ENCODE measurements at places on chromosomes 13 and 19.

DNA sequence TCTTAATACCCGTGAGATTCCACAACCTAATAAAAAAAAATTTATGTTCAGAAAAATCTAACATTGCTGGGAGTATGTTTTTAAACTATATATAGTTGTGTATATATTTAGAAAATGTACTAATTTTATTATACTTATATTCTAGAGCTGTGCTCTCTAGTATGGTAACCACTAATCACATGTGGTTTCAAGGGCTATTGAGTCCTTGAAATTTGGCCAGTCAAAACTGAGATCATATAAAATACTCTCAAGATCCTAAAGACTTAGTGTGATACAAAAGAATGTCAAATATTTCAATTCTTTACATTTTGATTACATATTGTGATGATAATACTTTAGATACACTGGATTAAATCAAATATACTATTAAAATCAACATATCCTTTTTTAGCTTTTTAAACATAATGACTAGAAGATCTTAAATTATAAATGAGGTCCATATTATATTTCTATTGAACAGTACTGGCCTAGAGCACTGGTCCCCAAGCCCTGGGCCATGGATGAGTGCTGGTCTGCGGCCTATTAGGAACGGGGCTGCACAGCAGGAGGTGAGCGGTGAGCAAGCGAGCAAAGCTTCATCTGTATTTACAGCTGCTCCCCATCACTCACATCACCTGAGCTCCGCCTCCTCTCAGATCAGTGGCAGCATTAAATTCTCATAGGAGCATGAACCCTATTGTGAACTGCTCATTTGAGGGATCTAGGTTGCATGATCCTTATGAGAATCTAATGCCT, 176.5 kb upstream of the NBEA start:
- DNase-seq, result no peak

DNA sequence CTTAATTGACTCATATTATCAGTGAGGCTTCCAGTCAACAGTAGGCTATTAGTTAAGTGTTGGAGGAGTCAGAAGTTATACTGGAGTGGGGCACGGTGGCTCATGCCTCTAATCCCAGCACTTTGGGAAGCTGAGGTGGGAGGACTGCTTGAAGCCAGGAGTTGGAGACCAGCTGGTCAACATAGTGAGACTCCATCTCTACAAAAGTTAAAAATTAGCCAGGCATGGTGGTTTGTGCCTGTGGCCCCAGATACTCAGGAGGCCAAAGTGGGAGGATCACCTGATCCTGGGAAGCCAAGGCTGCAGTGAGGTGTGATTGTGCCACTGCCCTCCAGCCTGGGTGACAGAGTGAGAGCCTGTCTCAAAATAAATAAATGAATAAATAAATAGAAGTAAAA, 53.2 kb downstream of the COMP start:
- no peak for DNase-seq

- peak; percentile 70 for DNase-seq
Observed at GRCh38 chr19:35030257-35031071, at the start of gene SCN1B. TSS of gene SCN1B (plus strand) at chr19:35030470. CDS start at chr19:35030821, 351 bp downstream.

- no peak for DNase-seq
Observed at GRCh38 chr13:43574605-43575004, 212.2 kb downstream of the ENOX1 start.

DNA sequence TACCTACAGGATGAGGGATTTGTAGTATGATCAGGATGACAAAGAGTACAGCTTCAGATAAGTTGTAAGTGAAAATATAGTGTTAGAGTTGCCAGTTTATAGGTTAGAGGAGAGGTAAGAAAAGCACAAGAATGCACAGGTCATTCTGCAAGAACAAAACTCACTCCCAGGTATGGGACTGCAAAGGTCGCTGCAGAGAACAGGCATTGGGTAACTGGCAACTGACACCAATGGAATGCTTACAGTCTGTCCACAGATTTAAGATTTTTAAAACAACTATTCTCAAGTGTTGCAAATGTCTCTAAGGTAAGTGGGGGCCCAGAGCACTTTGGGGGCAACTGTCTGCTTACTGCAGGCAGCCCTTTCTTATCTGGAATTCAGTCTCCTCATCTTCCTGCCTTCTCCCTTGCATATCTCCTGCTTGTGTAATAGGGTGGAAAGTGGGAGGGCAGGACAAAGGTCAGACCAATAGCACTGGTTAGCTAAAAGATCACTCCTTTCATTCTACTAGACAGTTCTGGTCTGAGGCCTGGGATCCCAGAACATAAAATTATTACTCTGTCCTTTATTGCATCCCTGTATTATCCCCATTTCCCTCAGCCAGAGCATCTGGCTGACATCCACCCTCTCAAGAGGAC, 42.3 kb upstream of the ZNF726 start:
- no peak for DNase-seq

DNA sequence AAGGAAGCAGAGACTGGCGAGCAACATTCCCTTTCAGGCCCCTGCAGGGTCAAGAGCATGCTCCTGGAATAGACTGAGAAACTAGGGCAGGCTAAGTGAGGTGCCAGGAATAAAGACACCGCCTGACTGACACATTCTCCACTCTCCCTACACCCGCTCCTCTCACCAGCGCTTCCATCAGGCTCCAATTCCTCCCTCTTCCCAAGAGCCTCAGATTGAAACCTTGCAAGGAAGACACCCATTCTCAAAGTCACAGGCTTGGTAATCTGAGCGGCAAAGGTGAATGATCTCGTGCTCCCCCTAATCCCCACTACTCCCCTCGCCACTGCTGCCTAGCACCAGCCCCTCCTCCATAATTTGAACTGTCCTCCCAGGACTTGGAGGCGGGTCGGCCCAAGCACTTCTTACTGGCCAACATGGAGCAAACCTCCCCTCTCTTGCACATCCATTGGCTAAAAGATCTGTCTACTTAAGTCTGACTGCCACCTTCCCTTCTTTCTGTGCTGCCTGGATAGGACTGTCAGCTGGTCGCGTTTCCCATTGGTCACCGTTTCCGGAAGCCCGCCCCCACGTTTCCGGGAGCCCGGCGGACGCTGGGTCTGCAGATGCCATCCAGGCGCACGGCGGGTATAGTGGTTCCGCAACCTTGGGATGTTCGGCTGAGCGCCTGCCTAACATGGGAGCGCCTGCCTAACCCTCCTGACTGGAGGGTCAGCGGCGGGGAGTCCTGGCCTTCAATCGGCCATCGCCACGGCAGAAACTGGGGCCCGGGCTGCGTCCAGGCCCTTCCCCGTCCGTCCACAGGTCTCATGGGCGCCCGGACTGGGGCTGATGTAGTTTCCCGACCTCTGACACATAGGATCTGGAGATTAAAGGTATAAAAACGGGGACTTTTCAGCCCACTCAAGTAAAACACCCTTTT, 33.6 kb downstream of the ZNF383 start:
- DNase-seq, result no peak

DNA sequence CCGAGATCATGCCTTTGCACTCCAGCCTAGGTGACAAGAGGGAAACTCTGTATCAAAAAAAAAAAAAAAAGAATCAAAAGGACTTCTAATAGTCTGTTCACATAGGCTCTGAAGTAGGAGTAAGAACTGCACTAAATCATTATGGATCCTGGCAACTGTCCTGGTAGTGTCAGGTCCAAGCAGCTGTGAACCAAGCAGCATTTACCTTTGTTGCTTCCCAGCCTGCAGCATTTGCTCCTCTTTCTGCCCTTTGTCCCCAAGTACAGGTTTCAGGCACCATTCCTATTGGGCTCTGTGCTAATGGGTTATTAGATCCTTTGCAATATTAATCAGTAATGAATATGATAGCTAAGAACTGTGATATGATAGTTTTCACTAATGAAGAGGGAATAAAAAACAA, 77.4 kb upstream of the NBEA start:
- no peak for DNase-seq

DNA sequence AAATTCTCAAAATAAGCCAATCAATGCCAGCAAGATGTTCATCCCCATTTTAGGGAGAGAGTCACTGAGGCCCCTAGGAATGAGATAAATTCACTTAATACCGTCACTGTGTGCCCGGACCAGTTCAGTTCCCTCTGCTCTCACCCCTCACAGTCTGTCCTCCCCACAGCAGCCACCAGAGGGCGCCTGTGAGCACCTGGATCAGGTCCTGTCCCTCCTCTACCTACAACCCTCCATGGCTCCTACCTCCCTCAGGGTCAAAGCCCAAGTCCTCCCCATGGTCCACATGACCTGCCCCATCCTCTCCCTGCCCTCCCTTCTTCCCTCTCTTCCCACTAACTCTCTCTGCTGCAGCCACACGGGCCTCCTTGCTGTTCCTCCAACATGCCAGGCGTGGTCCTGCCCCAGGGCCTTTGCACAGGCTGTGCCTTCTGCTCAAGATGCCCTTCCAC, 42.0 kb upstream of the NFIC start:
- DNase-seq, result peak; percentile 62

DNA sequence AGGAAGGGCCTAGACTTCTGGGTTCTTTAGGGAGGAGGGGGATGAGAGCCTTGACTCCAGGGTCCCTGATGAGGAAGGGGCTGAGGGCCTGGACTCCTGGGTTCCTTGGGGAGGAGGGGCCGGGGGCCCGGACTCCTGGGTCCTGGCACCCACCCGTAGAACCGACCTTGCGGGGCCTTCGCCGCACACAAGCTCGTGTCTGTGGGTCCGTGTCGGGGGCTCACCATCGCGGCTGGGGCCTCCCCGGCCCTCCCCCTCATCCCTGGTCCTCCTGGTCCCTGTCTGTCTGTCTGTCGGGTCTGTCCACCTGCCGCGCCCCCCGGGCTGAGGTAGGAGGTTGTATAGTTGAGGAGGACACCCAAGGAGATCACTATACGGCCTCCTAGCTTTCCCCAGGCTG, 662 bp upstream of the SPACA6 start:
- DNase-seq, result no peak

DNA sequence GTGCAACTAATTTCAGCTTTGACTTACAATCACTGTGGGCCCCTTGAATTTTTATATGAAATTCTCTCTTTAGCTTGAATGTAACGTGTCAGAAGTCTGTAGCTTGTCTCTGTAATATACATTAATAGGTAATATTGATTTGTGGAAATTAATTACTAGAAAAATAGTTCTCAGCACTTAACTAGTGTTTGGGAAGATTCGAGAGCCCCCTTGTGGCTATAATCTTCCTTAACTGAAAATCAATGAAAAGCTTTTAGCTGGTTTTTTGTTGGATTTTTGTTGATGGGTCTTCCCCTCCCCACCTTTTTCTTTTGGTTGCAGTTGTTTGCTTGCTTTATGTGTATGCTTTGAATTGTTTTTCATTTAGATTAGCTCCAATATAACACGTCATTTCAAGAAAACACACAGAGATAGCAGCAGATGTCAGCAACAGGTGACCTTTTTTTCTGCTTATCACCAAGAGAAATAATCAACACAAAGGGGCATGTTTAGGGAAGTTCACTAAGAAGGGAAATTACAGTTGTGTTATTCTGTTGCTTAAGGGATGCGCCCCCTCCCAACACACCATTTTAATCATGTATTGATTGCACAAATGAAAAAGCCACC, 176.8 kb downstream of the OXGR1 start:
- DNase-seq, result peak; percentile 9

GRCh38 chr13:113981194-113981605, 7.3 kb upstream of the C13orf46 start:
- no peak for DNase-seq

DNA sequence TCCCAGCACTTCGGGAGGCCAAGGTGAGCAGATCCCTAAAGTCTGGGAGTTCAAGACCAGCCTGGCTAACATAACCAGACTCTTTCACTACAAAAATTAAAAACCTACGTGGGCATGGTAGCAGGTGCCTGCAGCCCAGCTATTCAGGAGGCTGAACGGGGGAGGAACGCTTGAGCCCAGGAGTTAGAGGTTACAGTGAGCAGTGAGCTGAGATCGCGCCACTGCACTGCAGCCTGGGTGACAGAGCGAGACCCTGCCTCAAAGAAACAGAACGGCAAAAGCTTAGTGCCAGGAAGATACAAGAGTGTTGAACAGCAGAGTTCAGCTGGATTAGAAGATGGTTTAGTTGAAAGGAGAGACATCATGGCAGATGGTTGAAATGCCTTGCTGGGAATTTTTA, 24.1 kb upstream of the RNF113B start:
- no peak for DNase-seq

DNA sequence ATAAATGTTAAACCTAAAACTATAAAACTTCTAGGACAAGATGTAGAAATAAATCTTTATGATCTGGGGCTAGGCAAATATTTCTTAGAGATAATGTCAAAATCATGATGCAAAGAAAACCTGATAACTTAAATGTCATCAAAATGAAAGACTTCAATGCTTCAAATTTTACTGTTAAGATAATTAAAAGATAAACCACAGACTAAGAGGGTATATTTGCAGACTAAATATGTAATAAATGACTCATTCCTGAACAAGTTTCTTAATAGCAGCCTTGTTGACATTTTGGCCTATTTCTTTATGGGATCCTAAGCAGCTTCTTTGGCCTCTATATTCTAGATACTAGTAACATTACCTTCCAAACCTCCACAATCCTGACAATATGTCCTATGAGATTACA, 2878.3 kb upstream of the PCDH20 start:
- no peak for DNase-seq

- no peak for DNase-seq
Observed at GRCh38 chr19:9219489-9219888, at the start of gene OR7D4. TSS of gene OR7D4 (minus strand) at chr19:9219589. CDS start at chr19:9214837, 4,752 bp downstream.

- DNase-seq, result peak; percentile 69
Observed at GRCh38 chr19:45876411-45877197, 9.3 kb downstream of the IRF2BP1 start.

- no peak for DNase-seq
Observed at GRCh38 chr13:110137680-110138009, 169.3 kb downstream of the COL4A1 start.

DNA sequence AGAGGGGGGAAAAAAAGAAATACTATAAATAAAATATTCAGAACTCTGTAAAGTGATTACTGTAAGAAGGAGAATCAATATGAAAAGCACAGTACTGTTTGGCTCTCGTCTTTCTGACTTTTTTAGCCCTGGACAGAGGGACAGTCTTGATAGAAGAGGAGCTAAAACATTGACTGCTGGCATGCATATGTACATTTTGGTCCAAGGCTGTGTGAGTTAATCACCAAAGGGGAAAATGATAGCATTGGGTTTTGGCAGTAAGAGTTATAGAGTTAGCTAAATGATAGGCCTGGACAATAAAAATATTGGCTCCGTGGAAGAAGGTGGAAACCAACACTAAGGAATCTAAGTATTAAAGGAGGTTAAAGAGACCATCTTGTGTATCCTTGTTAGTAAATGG, 50.3 kb downstream of the RAP2A start:
- no peak for DNase-seq

GRCh38 chr19:30086916-30087315, 144.9 kb downstream of the URI1 start:
- DNase-seq, result no peak

- no peak for DNase-seq
Observed at GRCh38 chr13:73054712-73055111, 4.1 kb upstream of the KLF5 start.

GRCh38 chr19:38557205-38557799, 60.5 kb downstream of the MAP4K1 start:
- DNase-seq, result no peak

DNA sequence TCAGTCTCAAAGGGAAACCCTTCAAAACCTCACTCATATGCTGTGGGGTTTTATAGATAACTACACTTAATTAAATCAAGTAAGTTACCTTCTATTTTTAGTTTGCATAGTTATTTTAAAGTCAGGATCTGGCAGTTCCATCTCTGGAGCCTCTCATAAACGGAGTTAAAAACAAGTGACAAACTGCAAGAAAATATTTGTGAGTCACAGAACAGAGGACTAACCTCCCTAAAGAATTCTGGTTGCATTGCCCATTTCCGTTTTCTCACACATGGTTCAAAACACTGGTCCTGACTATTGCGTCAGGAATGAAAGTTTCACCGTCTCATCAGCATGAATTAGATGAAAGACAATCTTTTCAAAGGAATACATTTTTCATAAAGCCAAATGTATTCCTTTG, 10.6 kb downstream of the RXFP2 start:
- DNase-seq, result no peak
